ENCODE measurements at places on chromosomes 1 and 21.

DNA sequence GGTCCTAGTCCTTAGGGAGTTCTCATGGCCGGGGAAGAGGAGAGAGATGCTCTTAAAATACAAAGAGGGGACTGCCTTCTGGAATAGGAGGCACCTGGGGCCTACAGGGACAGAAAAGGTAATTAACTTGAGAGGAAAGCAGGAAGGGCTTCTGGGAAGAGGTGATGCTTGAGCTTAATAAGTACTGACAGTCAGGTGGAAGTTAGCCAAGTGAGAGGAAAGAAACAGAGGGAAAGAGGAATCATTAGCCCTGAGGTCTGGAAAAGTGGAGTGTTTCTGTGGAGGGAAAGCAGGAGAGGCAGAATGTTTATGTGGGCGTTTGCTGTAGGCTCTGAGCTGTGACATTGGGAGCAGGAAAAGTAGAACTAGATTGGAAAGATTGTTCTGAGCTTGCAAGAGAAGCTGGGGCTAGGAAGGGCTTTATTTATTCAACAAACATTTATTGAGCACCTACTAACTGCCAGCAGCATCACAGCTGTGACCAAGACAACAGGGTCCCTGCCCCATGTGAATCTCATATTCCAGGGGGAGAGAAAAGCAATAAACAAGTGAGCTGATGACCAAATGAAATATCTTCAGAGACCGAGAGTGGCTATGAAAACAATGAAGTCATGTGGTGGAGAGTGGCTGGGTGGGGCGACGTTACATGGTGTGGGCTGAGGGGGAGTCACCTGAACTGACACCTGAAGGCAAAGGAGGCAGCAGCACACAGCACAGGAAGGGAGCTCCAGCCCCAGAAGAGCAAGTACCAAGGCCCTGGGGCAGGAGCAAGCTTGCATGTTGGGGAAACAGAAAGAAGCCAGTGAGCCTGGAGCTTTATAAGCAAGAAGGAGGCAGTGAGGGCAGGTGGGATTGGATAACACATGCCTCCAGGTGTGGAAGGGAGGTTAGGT is 4.4 kb upstream of the FNDC5 start:
- DNase-seq, result no peak

DNA sequence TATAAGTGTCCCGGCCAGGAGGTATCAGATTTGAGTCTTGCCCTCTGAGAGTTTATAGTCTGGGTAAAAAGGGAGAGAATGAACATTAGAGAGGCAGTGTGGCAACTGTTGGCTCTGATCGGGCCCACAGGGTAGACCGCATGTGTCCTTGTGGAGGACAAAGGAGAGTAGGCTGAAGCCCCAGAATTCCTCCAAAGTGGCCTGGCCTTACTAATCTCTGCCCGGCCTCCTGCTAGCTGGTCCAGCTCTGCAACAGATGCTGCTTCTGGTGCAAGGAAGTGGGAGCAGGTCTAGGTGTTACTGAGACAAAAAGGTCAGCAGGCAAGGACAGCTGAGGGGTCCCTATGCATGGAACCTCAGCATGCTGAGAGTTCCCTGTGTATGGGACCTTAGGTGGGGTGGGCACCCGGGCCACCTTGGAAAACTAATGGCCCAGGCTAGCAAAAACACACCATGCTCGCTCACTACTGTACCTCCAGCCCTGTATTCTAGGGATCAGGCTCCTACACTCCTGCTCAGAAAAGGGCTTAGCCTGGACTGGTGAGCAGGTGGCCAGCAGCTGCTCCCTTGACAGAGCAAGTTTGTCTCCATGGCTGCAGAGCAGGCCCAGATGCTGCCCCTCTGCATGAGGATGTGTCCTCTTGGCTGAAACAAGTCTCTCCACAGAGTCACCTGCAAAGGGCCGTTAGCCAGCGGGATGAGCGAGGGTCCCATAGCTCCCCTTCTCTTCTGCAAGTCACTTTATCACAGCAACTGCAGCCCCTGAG is 30.3 kb upstream of the RGS16 start:
- no peak for DNase-seq

- no peak for DNase-seq
Measured at GRCh38 chr1:213296558-213296957, 245.5 kb downstream of the RPS6KC1 start.

DNA sequence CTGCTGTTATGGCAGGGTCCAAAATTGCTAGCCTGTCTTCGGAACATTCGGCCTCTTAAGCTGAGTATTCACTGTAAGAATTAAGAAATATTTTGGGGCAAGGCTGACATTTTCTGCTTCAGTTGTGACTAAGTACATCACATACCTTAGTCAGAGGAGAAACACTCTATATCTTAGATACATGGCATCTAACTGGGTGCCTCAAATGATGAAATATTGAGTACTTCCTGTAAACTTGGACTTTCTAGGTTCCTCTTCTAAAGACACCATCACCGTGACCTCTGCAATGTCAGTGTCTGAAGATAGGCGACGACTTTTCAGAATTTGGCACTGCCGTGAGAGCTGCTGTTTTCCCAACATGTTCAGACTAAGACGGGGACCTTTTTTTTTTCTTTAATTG is 65.6 kb downstream of the PCBP3 start:
- no peak for DNase-seq

- no peak for DNase-seq
Measured at GRCh38 chr1:29651246-29651645, 414.9 kb downstream of the PTPRU start.

DNA sequence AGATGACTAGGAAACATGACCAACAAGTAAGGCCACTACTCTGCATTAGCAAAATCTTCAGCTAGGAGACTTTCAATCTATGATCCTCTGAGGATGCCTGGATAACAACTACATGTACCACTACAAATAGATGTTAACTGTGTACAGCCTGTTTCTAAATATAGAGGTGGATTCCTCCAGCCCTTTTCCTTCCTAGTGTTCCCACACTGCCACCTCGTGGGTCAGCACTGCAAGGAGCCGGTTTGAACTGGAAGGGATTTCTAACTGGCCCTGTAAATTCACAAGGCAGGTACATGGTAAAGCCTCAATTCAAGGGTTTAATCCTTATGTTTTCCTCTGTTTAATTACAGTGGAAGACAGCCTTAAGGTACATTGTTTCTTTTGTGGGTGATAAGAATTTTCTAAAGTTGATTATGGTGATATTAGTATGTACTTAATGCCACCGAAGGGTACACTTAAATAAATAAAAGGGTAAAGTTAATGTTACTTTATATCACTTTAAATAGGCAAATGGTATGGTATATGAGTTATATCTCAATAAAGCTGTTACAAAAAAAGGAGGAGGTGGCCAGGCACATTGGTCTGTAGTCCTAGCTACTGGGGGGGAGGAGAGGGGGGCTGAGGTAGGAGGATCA is 14.4 kb downstream of the SMYD3 start:
- peak; percentile 82 for DNase-seq

DNA sequence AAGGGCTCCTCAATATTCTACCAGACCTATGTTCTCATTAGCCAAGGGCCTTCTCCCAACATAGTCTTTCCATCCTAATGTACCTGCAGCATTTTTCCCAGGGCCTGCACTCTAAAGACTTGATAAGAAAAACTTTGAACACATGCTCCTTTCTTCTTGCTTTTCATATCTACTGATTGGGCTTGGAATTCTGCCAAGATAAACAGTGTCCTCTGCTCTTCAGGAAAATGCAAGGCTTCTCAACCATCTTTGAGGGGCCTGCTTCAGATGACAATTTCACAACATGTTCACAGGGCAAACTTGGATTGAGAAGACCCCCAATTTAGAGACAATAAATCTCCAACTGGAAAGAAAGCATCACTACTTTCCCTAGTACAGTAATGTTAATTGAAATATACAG is 25.8 kb upstream of the PPT1 start:
- peak; percentile 8 for DNase-seq

DNA sequence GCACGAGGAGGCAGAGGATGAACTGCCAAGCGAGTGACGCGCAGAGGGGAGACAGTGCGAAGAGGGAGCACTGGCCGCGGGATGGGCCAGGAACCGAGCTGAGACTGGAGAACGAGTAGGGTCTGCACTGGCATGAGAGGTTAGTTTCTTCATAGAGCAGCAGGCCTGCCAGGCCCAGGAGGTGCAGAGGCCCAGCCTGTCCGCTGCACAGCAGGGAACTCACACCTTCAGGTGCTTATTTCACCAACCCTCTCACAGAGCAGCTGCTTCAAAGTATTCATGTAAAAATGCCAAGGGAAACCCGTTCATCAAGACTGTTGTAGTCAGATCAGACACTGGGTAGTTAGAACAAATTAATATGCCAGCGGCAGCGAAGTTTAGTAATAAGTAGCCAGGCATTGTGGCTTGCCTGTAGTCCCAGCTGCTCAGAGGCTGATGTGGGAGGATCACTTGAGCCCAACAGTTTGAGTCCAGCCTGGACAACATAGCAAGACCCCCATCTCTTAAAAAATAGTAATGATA is 144.5 kb downstream of the SLC45A1 start:
- DNase-seq, result no peak

DNA sequence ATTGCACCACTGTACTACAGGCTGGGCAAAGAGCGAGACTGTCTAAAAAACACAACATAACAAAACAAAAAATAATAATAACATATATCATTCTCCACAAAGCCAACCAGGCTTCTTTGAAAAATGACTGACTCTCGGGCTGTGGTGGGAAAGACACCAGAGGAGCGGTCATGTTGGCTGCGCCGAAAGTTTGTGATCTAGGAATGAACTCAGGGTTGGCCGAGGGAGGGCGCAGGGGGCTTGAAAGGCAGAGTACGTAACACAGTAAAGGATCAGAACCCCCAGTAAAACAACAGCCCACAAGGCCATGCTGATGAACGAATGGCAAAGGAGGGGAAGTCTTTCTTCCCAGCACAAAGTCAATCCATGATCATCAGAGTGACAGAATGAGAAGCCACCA is 4.7 kb downstream of the SLC35E2B start:
- DNase-seq, result no peak

DNA sequence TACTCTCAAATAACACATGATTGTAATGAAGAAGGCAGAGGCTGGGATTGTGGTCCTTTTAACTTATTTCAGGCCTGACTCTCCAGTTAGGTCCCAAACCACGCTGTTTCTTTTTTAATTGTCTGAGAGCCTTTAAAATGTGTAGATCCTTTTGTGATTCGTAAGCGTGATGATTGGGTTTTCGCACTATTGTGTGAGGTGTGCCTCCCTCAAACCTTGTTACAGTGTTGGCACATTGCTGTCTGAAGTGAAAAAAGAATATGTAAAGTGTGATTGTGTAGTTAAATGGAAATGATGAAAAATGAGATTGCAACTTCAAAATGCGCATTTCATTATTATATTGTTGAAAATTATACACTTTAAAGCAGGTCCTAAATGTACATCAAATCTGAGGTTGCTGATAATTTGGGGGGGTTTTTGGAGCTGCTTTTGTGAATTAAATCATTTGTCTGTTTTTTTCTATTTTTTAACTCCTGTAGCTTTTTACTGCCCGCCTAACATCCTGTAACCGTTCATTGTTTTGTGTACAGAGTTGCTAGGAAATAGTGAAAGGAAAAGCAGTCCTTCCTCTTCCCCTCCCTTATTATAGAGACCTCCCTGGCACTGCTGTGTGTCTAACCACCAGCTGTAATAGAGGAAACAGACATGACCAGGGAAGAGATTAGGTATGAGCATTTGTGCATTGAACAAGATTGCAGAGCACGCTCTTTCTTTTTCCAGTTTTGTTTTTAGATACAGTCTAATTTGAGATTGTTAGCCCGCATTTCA is 43.3 kb downstream of the IARS2 start:
- DNase-seq, result peak; percentile 35

DNA sequence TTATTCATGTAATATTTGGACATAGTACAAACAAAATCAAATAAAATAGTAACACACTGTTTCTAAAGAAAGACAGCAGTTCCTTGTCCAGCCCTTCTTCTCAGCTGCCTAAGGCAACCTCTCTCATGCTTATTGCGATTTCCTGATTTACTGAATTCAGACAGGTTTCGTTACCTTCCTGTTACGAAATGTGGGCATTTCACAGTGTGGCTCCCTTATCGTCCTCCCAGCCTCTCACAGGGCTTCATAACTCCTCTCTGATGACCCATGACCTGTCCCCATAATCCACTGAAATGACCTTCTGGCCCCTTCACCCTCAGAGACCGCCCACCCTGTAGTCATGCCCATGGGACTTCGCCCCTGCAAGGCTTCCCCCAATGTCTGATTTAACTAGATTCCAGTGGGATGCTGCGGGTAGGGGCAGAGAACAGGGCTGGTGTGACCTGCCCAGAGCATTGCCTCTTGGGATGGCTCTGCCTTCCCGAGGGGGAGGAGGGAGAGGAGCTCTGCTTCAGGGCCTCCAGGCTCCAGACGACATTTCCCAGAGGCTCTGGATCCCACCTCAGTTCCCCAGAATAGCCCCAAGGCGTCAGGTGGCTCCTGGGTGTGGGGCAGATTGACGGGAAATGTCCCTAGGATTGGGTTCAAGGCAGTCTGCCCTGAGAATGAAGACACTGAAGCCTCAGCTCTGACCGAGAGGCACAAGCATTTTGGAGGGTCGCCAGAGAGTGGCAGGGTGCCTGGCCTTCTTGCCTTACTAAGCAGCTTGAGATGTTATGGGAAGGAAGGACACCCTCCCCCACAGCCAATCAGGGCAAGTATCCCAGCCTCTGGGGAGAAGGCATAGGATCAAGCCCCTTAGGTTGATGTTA is 20.6 kb downstream of the PADI2 start:
- DNase-seq, result no peak

- DNase-seq, result no peak
Measured at GRCh38 chr1:1853593-1854257, 37.2 kb downstream of the GNB1 start.

GRCh38 chr1:235441159-235441685 is 63.0 kb downstream of the B3GALNT2 start:
- DNase-seq, result no peak

DNA sequence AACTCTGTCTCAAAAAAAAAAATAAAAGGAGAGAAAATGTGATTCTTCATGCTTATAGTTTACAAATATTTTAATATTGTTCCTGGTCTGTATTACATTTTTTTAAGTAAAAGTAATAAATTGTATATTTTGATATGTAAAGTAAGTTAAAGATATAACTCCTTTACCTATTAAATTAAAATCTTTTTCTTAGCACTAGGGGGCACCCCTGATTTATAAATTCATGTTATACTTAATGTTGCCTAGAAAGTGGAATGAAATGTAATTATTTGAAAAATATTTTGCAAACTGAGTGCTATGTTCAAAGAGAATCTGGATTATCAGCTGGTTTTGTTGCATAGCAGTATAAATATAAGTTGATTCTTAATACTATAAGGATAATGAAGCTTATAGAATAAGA is 49.2 kb downstream of the RALGPS2 start:
- peak; percentile 15 for DNase-seq

DNA sequence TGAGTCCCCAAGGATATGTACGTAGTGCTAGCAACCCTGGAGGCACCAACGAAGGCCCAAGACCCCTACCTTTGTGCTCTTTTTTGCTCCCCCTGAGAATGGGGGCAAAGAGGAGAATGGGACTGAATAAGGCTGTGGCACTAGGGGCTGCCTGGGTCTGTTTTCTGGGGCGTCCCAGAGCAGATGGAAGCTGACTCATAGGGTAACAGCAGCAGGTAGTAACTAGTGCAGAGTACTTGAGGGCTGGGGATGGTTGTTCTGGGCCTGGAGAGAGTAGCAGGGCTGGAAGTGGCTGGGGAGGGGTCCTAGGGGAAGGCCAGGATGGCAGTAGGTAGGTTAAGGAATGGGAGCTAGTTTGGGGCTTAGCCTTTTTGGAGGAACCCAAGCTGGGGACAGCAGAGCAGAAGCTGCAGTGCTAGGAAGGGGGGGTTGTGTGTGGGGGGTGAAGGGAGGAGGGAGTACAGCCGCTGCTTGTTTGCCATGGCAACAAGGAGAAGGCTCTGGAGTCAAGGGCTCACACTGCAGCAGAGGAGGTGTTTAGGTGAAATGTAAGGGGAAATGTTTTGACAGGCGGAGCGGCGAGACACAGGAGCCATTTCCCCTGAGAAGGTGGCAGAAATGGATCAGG is 1.8 kb downstream of the NCDN start:
- DNase-seq, result no peak
